Thymus (tissue), 14 donors: ENCODE measurements at places on chromosomes 6 and 20. TPM values are rescaled to one million over a fixed set of nuclear protein-coding genes. Genes with fewer than 3 reads are reported as not detected.

GRCh38 chr20:45347297-45347935 is 808 bp downstream of the SDC4 start:
- no peaks in the 10 kb centered on the region for H3K36me3 ChIP-seq
- H3K4me1 ChIP-seq: peaks cover 11% of the 10 kb centered on the region
- peaks cover 49% of the 10 kb centered on the region for H3K27me3 ChIP-seq
- peak overlapping the region; percentile 42 for H3K27ac ChIP-seq

DNA sequence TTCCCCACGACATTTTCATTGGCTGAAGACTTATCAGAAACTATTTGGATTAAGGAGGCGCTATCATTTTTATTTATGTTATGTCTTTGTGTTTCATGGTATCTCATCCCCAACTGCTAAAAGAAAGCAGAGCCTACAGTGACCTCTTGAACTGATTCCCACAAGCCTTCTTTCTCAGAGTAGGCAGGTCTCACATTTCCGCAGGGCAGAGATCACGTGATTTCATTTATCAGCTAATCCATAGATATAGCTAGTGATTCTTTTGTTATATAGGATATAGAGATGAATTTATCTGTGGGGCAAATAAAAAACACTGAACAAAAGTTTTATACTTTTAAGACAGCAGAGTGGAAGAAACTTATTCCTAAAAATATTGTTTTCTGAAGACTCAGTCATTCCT is 25.0 kb upstream of the POPDC3 start:
- no peaks in the 10 kb centered on the region for H3K36me3 ChIP-seq
- DNase-seq: no peak
- no peak overlapping the region for H3K27ac ChIP-seq
- H3K4me3 ChIP-seq: no peak overlapping the region
- H3K27me3 ChIP-seq: no peaks in the 10 kb centered on the region
- no peaks in the 10 kb centered on the region for H3K4me1 ChIP-seq

DNA sequence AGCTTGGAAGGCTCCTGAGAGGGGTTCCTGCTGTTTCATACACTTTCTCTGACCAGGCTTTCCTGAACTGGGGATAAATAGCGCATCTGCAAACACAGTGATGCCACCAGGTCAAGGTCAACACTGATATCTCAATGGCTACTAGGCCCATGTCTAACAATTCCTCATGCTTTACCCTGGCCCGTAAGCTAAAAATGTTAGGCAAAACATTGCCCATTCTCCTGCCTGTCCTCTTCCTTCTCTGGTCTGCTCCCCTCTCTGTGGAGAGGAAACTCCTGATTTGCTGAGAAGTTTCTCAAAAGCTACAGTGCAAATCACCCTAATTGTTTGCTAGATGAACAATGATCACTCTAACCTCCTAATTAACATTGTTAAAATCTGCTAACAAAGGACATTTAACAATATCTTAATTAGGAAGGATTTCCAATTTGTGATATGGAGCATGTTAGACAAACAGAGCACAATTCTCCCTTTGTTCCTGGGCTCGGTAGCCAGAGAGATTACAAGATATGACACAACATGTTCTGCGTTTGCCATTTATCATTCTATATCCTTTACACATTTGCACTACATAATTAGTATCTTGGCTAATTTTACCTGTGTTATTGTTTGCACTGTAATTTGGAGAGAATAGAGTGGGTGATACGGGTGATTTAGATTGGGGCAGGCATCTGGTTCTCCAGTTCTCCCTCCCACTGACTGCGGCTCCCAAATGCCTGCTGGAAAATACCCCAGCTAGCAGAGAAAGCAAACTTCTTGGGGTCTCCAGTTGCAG is 266.8 kb downstream of the CD83 start:
- H3K27me3 ChIP-seq: no peaks in the 10 kb centered on the region
- no peak overlapping the region for H3K27ac ChIP-seq
- DNase-seq: no peak
- H3K36me3 ChIP-seq: no peaks in the 10 kb centered on the region
- H3K4me1 ChIP-seq: peaks cover 69% of the 10 kb centered on the region
- no peak overlapping the region for H3K4me3 ChIP-seq

DNA sequence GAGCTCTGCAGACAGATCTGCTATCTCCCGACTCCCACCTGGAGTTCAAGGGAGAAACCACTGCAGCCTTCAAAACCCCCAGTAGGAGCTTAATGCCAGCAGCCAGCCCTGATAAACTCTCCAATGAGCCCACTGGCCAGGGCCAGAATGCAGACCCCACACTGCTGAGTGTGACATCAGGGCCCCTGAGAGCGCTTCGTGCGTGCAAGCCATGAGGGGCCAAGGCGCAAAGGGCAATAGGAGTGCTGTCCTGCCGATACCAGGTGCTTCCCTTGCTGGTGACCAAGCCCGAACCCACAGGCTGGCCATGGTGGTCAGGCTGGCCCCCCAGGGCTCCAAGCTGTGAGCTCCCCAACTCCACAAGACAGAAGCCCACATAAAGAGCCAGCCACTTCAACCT is 33.2 kb upstream of the CST7 start:
- DNase-seq: no peak
- H3K4me3 ChIP-seq: no peak overlapping the region
- H3K4me1 ChIP-seq: peaks cover 5% of the 10 kb centered on the region
- H3K36me3 ChIP-seq: no peaks in the 10 kb centered on the region
- no peak overlapping the region for H3K27ac ChIP-seq
- H3K27me3 ChIP-seq: peaks cover 5% of the 10 kb centered on the region

DNA sequence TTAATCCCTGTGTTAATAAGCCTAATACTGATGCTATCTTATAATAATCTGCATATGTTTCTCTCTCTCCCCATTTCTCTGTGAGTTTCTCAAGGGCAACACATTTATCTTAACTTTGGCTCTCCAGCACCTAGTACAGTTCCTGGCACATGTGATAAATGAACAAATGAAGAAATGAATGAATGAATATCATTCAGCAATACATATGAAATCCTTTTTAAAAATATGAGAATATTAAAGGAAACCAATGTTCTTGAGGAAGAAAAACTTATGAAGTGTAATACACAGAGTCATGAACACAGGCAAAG is 55.9 kb downstream of the PIGU start:
- no peaks in the 10 kb centered on the region for H3K4me1 ChIP-seq
- no peaks in the 10 kb centered on the region for H3K27me3 ChIP-seq
- no peak overlapping the region for H3K4me3 ChIP-seq
- no peak for DNase-seq

The ELOVL4 gene
- 41.6 TPM for total RNA-seq

The MYO6 gene
- 3.3 TPM for total RNA-seq
